ENCODE measurements at places on chromosomes 7 and 10.

DNA sequence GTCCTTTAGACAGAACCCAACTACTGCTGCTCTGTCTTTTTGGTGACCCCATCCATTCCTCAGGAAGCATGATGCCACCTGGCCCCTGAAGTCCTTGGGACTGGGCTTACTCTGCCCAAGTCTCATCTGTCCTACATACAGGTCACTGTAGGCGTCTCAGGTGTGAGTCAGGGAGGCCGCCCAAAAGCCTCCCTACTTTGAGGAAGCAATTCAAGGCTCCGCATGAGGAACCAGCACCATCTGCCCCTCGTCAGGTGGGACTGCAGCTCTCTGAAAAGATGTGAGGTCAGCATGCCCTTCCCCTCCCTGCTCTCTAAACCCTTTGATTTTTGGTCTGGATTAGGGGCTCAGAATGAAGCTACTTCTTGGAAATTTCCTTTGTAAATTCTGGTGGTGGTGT lies 354.8 kb downstream of the CXCL12 start:
- DNase-seq: no peak

- no peak for DNase-seq
These were observed 425.7 kb upstream of the SEMA3D start for GRCh38 chr7:85612514-85612913.

DNA sequence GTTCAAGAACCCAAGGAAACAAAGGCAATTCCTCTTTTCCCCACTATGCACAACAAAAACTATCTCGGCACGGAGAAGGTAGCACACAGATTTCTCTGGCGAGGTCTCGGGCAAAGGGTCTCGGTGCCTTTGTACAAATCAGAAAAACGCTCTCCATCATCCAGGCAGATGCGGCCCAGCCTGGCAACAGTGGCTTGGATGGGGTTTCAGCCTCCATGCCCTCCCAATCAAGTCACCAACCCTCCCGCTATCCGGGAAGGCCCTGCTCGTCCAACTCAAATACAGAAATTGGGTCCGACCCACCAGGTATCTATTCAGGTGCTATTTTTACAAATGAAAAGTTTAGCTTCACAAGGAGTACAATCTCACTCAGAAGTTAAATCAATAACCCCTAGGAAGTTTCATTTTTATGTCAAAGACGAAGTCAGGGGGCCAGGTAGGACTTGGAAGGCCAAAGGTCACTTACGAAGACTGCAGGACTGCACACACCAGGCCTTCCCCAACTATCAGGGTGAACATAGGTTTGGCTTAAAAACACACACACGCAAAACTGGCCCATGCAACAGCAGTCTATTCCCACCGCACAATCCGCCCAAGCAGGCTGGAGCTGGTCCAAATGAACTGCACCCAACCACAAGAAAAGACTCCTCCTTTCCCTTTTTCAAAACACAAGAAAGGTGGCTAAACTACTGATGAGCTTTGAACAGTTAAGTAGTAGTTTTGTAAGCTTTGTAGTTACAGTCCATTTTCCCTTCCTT lies 43.0 kb downstream of the GNA12 start:
- DNase-seq: no peak

DNA sequence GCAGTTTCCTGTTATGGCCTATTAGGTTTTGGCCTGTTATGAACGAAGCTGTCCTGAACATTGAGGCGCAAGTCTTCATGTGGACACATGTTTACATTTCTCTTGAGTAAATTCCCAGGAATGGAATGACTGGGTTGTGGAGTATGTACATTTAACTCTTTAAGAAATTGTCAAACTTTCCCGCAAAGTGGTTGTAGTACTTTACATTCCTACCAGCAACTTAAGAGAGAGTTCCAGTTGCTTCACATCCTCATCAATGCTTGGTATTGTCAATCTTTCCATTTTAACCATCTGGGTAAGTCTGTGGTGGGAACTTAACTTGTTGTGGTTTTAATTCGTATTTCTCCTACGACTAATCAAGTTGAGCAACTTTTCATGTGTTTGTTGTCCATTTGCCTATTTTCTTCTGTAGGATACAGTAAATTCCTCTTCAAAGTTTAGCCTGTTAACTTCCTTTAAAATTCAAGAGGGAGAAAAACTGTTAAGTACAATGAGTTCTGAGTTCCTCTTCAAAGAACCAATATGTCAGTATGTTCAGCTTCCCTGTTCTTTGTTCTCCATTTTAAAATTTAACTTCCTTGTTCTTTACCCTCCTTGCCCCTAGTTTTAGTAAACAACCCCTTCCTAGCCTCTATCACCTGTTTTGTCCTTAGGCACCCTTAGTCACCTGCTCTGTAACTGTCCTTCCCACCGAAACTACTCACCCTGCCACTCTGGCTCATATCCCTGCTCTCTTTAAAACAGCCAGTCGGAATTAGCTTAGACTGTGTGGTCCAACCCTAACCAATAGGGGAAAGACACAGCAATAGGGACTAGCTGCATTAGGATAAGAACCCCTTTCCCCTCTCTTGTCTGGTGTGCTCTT lies 74.0 kb downstream of the FAM241B start:
- DNase-seq: no peak

DNA sequence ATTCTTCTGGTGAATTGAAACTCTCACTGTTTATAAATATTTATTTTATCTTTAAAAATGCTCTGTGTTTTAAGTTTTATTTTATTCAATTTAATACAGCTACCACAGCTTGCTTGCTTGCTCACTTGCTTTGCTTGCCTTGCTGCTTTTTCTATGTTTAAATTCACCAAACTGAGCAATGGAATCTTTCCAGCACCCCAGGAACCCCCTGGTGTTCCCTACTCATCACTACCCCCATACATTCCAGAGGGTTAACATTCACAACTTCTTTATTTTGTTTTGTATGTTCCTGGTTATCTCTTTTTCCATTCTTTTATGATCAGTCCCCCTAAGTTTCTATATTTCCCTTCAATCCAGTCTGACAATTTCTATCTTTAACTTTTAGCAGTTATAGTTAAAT lies 166.5 kb upstream of the COL1A2 start:
- no peak for DNase-seq

DNA sequence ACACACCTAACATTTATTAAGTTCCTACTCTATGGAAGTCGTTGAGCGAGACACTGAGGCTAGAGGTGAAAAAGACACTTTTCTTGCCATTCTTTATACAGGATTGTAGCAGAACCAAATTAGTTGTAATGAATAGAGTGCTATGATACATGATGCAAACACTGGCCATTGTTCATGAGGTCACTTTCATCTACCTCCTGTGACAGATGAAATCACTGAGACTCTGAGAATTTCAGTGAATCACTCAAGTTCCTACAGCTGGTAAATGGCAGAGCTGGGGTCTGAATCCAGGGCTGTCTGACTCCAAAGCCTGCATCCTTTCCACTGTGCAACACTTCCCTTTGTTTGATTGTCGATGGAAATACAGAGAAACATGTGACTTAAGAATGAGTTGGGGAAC lies 657.6 kb downstream of the LRMDA start:
- DNase-seq: no peak

GRCh38 chr10:61923210-61923949 lies 21.9 kb downstream of the ARID5B start:
- no peak for DNase-seq

GRCh38 chr10:114487815-114488536 lies 83.7 kb upstream of the AFAP1L2 start:
- DNase-seq: no peak

GRCh38 chr10:110168601-110169481 lies 38.6 kb upstream of the MXI1 start:
- no peak for DNase-seq

DNA sequence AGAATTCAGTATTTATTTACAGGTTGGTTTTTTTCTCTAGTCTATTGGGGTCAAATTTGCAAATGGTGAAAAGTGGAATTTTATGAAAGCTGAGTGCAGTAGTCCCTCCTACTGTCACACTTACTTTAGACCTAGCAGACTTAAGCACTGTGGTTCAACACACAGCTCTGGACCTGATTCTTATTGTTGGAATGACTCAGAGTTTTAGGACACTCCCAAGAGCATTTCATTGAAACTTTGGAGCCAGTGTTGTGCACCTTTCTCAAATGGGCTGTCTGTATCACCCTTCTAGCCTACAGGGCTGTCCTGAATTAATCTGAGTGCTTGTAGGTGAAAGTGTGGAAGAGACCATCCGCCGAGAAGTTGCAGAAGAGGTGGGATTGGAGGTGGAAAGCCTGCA lies 16.1 kb downstream of the NUDT13 start:
- DNase-seq: no peak

DNA sequence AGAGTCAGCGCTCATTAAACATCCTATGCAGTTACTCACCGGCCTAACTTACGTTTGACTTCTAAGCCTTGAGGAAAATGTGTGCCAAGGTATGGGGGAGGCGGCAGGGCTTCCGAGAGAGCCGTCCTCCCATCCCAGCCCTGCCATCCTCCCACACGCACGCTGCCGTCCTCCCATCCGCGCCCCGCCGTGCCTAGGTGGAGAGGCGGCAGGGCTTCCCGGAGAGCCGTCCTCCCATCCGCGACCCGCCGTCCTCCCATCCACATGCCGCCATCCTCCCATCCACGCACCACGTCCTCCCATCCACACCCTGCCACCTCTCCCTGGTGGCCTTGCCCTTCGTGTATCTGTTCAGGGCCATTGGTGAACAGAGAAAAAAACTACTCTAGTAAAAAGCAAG lies 162.7 kb downstream of the PRKAG2 start:
- DNase-seq: no peak

- no peak for DNase-seq
These were observed 135.0 kb downstream of the RALA start for GRCh38 chr7:39758234-39758970.

DNA sequence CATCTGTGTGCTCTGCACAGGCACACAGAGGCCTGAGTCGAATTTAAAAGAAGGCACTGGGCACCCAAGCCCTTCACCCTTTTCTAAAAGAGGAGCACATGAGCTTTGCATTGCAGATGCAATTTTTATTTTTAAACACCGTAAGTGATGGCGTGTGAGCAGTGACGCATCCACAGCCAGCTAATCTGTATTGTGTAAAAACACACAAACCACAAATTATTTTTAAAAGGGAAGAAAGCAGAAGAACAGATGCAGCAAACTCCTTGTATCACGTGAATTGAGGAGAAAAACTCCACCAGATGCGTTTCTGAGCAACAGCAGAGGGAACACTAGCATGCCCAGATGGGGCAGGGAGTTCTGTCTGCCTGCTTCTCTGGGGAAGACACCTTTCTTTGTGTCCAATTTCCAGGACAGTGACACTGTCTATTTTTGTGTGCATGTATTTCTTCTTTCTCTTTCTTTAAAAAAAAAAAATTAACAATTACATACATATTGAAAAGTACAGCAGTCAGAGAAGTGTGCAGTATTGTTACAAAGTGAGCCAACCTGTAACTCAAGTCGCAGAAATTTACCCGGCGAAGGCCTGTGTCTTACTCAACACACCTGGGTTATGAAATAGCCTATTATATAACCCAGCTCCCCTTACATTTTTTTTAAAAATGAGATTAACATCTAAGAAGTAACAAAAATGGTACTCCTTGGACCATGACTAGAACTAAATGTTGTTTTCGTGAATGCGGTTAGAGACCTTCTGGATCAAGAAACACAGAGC lies 39.2 kb downstream of the EEPD1 start:
- DNase-seq: no peak

- DNase-seq: no peak
These were observed 222.4 kb downstream of the CACNA2D1 start for GRCh38 chr7:82221152-82221674.

- no peak for DNase-seq
These were observed 24.8 kb downstream of the ARL4A start for GRCh38 chr7:12712236-12712635.

DNA sequence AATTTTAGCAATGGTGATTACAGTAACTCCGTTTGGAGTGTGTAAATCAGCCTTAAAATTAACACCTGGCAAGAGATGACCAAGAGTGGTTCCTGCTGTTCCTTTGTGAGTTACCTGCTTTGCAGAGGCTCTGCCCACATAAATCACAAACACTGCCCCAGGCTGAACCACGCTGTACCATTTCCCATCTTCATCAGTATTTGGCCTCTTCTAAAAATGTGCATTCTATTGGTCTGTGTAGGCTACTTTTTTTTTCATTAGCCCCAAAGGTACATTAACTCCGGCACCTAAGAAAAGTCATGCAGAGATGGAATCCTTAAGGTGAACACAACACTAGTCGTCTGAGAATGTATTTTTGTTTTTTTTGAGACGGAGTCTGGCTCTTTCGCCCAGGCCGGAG lies 96.1 kb downstream of the PROSER2 start:
- DNase-seq: no peak

DNA sequence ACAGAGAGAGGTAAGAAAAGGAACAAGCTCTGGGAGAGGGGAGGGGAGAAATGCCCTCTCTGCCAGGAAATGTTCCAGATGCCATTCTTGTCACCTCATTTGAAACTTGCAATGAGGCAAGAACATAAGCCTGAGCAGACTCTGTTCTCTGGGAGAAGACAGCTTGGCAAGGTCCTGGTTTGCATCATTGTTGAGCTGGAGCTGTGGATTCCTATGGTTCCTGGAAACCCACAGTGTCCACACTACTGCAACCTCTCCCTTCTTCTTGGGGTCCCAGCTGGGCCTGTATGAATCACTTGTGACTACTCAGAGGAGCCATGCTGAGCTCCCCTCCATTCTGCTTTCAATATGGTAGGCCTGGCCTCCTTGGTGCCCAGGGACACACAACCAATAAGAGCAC lies 60.8 kb upstream of the HECTD2 start:
- no peak for DNase-seq

GRCh38 chr7:47326808-47327207 lies 255.1 kb downstream of the TNS3 start:
- DNase-seq: no peak

GRCh38 chr7:102992509-102992937 lies 79.7 kb downstream of the LRRC17 start:
- DNase-seq: no peak

DNA sequence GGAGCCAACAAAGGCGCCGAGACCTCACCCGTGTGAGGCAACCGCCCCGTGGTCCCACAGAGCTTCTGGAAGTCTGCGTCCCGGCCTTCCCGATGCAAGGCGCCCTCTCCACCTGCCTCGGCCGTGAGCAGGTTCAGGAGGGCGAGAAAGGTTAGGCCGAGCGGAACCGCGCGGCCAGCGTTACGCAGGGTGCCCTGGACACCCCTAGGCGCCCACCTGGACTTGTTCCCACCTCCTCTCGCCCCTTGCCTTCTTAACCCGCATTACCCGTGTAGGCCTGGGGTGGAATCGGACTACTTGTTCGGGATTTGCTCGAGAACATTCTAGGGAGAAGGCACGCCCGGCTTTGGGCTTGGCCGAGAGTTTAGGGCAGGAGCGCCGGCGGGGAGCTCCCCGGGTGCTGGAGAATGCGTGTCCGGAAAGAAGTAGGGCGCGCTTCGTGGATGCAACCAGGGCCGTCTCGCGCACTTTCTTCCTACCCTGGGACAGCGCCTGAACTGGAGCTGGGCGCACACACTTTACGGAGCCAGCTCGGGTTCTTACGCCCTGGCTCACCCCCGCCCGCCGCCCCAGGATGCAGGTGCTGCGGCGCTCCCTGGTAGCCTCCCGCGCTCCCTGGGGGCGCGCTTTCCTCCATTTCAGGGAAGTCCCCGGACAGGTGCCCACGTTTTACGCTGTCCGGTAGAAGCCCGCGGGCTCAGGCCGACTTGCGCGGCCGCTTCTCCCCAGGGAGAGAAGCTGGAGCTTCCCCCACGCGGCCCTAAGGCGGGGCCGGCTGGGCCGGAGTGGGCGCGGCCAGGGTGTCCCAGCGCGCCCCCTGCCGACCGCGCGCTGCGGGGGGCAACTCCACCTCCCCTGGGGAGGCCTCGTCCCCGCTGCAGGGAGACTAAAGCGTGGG lies 74.5 kb downstream of the INSIG1 start:
- no peak for DNase-seq

All from central memory CD8-positive, alpha-beta T cell (primary cell).